Stimulated activated CD8-positive, alpha-beta memory T cell treated with anti-CD3 and anti-CD28 coated beads, Interleukin-15, amount 100 ng/mL, for 48 hours (primary cell): ENCODE measurements at places on chromosomes 4 and X.

DNA sequence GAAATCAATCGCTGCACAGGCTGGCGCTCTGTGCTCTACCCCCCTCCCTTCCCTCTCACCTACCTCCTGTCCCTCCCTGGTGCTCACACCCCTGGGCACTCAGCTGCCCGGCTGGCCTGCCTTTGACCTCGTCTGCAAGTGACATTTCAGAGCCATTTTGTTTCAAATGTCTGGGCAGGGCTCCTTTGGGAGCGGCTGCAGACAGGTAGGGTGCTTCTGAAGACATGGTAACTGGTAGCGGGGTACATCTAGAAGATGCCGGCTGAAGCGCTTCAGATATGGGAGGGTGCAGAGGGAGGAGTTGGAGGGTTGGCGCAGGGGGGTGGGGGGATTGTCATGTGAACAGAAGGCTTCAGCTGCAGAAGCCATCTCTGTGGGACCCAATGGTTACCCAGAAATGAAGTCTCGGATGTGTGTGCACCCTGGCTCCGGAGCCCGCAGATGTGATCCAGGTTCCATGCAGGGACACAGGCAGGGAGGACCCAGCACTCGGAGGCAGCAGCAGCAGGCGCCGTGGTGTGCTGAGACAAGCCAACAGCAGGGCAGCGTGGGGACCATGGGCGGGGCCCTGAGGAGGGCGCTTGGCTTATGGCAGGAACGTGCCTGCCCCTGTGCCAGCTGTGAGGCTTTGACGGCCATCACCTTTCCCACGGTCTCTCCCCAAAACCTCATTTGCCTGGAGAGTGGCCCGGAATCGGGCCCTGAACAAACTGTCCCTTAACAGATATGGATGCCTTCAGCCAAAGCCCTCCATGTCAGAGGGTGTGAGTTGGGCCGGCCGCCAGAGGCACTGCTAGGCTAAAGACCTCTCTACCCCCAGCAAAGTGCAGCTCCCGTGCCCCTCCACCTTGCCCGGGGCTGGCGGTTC lies 7.6 kb upstream of the DUSP9 start:
- DNase-seq = no peak

DNA sequence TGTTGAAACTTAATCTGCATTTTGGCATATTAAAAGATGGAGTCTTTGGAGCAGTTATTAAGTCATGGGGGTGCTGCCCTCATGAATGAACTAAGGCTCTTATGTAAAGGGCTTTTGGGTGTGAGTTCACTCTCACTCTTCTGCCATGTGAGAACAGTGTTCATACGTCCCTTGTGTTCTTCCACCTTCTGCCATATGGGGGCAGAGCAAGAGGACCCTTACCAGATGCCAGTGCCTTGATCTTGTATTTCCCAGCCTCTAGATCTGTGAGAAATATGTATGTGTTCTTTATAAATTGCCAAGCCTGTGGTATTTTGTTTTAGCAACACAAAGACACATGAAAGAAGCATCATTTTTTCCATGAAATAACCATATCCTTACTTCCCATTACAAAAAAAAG lies 213.9 kb downstream of the SPOCK3 start:
- DNase-seq = no peak

GRCh38 chr4:38780833-38781484 lies 1.8 kb downstream of the TLR10 start:
- DNase-seq = no peak

GRCh38 chrX:42978655-42979379 lies 200.9 kb upstream of the PPP1R2C start:
- DNase-seq = no peak

- DNase-seq = no peak
Observed at GRCh38 chrX:19358521-19358920, 14.8 kb downstream of the PDHA1 start.

GRCh38 chr4:153488006-153488891 lies 22.1 kb downstream of the TMEM131L start:
- peak; percentile 77 for DNase-seq

GRCh38 chrX:35289952-35290351 lies 347.4 kb downstream of the FAM47B start:
- no peak for DNase-seq
